H54 (cell line): ENCODE measurements at places on chromosomes 13 and 19.

DNA sequence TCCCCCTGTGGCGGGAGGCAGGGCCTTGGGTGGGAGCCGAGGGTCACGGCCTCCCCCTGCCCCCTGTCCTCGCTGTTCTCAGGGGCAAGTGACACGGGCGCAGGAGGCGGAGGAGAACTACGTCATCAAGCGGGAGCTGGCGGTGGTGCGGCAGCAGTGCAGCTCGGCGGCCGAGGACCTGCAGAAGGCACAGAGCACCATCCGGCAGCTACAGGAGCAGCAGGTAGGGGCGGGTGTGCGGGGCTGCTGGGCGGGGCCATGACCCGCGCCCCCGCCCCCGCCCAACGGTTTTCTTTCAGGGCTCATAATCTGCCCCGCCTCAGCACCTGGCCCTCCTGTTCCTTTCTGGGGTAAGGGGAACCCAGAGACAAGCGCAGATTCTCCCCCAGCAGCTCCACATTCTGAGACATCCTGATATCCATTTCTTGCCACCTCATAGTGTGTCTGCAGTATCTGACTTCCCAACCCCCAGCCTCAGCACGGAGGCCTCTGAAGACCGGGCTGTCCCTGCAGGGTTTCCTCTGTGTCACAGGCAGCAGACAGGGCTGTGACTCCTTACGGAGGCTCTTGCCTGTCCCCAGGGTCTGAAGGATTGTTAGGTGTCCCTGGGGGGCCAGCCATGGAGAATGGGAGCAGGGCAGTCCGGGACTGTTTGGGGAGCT, 15.9 kb downstream of the PRR36 start:
- no peak for DNase-seq

DNA sequence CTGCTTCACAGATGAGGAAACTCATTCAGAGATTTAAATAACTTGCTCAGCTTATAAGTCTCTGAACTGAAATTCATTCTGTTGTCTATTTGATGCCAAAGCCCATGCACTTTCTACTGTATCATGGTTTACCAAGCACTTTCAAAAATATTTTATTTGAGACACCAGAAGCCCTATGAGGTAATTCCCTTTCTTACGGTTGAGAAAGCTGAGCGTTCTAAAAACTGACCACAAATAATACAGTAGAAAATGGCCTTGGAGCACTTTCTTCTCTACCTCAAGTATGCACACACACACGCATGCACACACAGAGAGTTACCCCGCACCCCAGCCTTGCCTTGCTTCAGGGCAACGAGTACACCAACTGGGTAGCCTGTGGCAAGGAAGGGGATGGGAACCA, 228.5 kb downstream of the RFC3 start:
- no peak for DNase-seq

GRCh38 chr13:96141032-96141431, 51.1 kb downstream of the HS6ST3 start:
- no peak for DNase-seq

- no peak for DNase-seq
Measured at GRCh38 chr19:7654401-7654800, 14.4 kb upstream of the RETN start.

DNA sequence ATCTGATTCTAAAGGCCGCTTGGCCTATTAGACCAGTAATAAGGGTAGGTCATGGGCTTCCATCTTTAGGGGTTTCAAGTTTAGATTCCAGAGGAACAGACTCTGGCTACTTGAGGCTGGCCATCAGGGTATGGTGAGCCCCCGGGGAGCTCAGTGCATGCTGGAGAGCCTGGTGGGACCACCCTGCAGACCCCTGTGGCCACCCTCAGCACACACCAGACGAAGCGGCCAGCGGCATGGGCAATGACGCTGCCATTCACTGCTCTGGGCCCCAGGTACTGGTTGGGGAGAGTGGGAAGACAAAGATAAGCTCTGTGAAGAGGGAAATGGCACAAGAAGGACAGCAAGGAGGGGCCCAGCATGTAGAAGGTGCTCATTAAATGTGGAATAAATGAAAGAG, 98.8 kb upstream of the SLC15A1 start:
- DNase-seq = no peak

DNA sequence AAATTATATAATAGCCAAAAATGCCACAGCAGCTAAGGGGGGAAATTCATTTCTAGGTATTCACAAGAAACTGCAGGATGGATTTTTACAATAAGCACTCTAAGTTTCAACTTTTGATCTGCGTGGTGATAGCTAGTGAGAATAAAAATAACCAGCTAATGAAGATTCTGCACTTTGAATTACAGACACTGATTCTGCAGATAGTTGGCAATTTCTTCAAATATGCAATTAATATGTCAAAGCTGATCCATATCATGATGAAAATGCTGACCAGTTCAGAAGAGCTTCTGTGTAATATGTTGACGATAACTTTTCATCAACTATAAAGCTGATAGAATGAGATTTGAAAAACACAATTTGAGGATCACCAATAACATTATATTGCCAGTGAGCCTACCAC, 1272.9 kb downstream of the EFNB2 start:
- no peak for DNase-seq

- DNase-seq = no peak
Measured at GRCh38 chr13:81058916-81059290, 718.0 kb upstream of the SPRY2 start.

GRCh38 chr19:18796239-18796638, 5.1 kb upstream of the COMP start:
- no peak for DNase-seq

GRCh38 chr19:6253954-6254733, 25.6 kb downstream of the MLLT1 start:
- DNase-seq = no peak

GRCh38 chr13:25686831-25687470, 315.2 kb downstream of the ATP8A2 start:
- no peak for DNase-seq

DNA sequence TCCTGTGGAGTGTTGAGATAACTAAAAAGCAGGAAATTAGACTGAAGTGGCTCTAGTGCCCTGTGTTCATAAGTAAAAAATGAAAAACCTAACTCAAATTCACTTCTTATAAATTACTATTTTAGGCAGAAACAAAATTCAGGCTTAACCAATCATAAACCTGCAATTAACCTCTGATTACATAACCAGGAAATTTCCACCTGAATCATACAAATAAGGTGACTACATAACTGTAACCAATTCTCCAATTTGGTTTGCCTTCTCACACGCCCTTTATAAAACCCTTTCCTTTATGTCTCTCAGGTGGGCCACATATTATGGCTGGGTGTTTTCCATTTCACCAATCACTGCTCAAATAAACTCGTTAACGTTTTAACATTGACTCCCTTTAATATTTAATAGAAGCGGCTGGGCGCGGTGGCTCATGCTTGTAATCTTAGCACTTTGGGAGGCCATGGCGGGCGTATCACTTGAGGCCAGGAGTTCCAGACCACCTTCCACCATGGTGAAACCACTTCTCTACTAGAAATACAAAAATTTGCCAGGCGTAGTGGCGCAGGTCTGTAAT, 22.9 kb upstream of the ZNF724 start:
- no peak for DNase-seq

- DNase-seq = no peak
Measured at GRCh38 chr19:35284153-35285094, 2.1 kb downstream of the HAMP start.

DNA sequence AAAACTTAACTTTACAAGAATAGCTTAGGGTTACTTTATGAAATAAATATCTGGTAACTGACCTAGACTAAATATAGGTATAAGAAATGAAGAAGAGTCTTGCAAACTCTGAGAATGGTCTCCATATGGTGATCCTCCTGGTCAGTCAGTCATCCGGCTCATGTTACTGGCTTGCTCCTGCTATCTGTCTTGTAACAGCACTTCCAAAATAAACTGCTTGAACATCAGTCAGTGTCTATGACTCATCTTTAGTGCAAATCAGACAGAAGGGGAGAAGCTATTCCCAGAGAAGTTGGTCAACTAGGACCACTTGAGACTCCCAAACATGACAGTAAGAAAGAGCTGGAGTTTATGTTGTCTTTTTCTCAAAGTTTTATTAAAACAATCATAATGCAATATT, 1550.9 kb downstream of the PCDH9 start:
- no peak for DNase-seq

DNA sequence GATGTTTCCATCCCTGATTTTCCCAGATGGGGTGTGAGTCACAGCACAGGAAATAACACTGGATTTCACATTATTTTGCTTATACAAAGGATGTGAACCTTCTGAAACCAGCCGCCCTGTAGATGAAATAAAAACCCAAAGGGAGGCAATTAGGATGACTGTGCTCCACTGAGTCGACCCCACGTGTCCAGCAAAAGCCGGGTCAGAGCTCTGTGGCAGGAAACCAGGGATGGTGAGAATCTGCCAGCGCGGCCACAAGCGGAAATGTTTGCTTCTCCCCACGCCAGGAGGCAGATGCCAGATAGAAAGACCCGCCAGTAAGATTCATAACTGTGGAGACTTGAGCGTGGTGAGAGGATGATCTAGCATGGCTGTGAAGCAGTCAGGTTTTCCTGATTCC, 764.4 kb downstream of the LIG4 start:
- DNase-seq = peak; percentile 91

DNA sequence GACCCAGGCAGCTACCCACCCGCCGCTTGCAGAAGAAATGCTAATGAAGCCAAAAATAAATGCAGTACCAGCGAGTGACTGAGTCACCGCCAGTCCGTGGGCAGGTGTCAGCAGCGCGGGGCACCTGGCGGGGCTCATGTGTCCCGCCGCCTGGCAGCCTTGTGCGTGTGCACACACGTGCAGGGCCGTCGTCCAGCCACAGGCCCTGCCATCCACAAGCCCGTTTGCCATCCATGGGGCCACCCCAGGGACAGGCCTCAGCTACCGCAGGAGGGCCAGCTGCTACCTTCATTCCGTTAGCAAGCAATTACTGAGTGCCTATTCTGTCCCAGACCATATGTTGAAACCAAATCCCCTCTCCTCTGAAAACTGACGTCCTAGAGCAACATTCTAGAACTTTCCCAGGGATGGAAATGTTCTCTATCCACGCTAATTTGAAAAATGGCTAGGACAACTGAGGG, 20.5 kb downstream of the NCAN start:
- DNase-seq = no peak

GRCh38 chr13:98652721-98653462, 76.0 kb upstream of the STK24 start:
- DNase-seq = no peak
